NCI-H187 (cell line): ENCODE measurements at places on chromosomes 13 and 19.

DNA sequence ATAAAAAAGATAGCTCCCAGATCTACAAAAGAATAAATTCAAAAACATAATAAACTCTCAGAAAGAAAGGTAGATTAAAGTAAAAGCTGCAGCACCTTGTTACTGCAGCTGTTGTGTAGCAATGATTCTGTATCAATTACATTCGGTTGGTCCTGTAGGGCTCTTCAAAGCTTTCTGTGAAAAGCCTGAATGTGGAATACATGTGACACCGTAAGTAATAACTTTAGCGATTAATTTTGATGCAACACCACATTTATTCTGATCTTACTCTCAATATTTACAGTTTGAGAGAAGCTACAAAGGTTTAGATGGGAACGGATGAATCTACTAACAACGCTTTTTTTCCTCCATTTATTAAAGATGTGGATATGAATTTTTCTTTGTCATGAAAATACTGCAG lies 279.2 kb downstream of the DACH1 start:
- DNase-seq = no peak

GRCh38 chr13:77448689-77449088 lies 86.8 kb upstream of the SCEL start:
- no peak for DNase-seq

GRCh38 chr19:50312967-50313811 lies 16.0 kb downstream of the KCNC3 start:
- DNase-seq = no peak

DNA sequence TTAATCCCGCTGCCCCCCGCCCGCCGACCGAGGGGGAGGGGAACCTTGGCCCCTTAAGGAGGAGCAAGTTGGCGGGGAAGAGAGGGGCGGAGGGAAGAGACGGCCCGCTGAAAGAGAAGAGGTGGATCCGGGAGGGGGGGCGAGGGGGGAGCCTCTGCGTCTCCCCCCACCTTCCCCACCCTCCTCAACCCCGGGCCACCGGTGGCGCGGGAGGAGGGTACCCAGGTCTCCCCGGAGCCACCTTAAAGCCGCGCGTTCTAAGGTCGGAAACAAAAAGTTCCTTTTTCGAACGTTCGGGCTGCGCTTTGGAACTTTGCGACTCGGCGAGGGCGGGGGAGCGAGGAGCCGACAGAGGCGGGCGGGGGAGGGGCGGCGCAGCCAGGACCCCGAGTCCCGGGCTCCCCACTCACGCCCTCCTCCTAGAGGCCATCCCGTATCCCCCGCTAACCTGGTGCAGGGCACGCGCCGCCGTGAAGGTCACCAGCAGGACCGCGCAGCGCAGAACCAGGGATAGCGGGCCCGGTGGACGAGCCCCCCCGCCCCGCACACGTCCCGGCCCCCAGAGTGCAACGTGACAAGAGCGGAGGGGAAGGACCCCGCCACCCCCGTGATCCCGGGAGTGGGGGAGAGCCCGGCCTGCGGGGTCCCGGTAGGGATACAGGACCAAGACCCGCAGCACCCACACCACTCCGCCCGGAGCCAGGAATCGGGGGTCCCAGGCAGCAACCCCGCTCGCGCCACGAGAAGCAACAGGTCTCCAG lies 659 bp downstream of the ERF start:
- DNase-seq = no peak

GRCh38 chr19:6682607-6683128 lies 12.7 kb upstream of the TNFSF14 start:
- no peak for DNase-seq

GRCh38 chr13:32036757-32037156 lies 5.2 kb downstream of the FRY start:
- no peak for DNase-seq

GRCh38 chr19:10260141-10260584 lies 8.1 kb downstream of the MRPL4 start:
- no peak for DNase-seq
